ENCODE measurements at places on chromosomes 12 and 14.

DNA sequence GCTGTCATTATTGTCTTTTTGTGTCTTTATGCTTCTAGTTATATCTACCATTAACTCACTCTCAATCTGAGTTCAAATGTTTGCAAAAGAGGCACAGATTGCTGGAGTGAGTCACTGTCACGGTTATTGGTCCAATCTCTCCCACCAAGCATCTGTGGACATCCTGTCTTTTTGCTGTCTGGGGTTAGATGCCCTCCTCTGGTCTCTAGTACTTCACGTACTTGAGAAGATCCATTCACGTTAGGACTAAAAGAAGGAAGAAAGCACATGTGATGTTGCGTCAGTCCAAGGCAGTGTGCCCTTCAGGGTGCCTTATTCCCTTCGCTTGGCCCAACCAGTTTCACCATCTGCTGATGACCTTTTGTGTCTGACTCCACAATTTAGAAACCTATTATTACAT lies 72.3 kb upstream of the STXBP6 start:
- no peak for DNase-seq

GRCh38 chr12:94769776-94770759 lies 119.7 kb upstream of the TMCC3 start:
- DNase-seq = no peak

GRCh38 chr14:74627076-74627475 lies 15.0 kb upstream of the LTBP2 start:
- DNase-seq = no peak

DNA sequence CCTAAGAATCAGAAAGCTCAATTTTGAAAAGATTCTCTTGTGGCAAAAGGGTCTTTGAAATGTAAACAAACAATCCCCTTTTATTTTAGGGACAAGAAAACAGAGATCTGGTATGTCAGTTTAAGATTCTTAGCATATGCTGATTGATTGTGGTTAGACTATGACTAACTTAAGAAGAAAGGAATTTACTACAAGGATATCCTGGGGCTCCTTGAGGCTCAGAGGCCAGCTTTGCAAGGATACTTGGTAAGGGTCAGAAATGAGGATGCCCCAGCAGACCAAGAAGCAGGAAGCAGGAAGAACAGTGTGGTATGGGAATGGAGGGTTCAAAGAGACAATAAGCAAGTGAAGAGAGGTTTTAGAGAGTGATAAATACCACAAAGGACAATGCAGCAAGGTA lies 474.6 kb downstream of the ETNK1 start:
- DNase-seq = no peak

DNA sequence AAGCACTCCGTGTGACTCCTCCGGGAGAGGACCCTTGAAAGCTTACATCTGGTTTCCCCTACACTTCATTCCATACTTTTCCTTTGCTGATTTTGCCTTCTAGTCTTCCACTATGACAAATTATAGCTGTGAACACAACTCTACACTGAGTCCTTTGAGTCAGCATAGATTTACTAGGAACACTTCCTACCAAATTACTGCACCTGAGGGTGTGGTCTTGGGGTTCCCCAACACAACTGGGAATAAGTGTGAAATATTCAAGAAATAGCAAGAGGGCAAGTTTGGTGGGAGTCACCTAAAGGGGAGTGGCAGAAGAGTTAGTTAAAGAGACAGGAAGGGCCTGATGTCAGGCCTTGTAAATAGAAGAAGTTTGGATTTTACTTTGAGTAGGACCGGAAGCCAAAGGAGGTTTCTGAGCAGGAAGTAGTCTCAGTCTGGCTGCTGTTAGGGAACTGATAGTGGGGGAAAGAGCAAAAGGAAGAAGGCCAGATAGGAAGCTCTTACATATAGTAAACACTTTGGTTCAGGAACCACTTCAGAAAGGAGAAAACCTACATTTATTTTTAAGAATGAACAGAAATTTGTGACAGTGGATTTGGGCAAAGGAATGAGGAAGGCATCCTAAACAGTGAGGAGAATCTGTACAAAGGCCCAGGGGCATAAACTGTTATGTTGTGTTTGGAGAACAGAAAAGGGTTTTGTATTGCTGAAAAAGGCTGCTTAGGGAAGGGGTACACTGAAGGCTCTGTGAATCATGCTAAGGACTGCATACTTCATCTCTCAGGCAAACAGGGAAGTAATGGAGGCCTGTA lies 14.2 kb downstream of the SEL1L start:
- no peak for DNase-seq

GRCh38 chr14:105315211-105315721 lies 718 bp downstream of the PACS2 start:
- DNase-seq = peak; percentile 67

- no peak for DNase-seq
These were observed 6.2 kb upstream of the SLC15A4 start for GRCh38 chr12:128829861-128830504.

DNA sequence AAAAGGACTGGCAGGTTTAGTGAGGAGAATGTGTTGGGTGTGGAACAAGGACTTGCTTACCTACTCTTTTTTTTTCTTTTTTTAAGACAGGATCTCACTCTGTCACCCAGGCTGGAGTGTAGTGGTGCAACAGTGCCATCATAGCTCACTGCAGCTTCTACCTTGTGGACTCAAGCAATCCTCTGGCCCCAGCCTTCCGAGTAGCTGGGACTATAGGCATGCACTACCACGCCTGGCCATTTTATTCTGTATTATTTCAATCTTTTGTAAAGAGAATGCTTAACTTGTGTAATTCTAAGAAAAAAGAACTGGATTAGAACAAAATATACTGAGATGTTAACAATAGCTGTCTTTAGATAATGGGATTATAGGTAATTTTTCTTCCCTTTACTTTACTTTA lies 1.9 kb upstream of the VRTN start:
- no peak for DNase-seq

GRCh38 chr14:63543826-63544406 lies 739 bp upstream of the PPP2R5E start:
- no peak for DNase-seq

Measured in CD8-positive, alpha-beta T cell (primary cell).